ENCODE measurements at places on chromosomes 3 and 15.

DNA sequence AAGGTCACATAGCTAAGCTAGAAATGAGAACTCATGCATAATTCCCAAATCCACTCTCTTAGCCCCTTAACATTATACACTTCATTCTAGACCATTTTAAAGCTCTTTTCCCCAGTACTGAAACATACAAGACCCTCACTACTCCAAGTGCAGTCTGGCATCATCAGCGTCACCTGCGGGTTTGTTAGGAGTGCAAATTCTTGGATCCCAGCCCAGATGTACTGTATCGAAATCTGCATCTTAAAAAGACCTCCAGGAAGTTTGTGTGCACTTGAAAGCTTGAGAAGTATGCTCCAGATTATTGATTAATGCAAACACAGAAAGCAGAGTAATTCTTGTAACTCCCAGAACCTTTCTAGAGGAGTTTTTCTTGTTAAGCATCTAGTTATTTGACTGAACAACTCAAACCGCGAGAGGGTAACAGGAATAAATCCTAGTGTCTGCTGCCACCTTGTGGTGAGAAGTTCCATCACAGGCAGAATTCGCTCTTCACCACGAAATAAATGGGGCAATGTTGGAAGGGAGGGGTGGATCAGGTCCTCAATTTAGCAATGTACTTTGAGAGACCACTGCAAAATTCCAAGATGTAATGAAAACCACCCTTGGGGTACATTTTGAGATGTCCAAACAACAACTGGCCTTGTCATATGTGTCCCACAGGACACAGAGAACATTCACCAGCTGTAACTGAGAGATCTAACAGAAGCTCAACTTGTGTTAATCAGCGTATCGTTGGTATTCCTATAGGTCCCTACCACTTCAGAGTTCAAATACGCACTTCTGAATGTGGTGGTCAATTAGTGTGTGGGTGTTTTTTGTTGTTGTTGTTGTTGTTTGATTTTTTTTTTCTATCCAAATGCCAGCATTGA is 583 bp upstream of the C3orf49 start:
- peak; percentile 54 for DNase-seq

DNA sequence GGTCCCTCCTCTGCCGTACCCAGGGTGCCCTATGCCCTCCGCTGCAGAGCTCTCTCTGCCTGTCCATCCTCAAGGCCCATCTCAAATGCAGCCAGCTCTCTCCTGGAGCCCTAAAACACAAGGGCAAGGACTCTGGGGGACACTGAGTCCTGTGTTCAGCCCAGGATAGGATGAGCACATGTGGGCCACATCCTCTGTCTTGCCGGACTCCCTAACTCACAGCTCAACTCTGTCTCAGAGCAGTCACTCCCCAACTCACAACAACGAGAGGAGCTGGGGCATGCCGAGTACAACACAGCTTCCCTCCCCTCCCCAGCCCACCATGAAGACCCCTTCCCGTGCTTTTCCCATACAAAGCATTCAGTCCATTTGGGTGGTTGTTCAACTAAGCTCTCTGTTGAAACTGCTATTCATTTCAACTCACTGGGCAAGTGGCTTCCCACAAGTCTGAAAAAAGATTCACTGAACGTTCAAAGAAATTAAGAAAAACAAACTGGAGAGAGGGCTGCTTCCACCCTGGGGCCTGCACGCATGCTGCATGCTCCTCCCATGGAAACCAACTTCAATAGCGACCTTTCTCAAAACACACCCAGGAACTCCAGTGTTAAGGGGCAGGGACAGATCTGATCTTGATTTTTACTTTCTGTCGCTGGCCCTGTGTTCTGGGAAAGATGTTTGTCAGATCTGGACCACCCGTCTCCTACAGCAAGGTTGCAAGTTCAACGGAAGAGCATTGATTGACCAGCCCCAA is 124.3 kb upstream of the IGF1R start:
- no peak for DNase-seq

DNA sequence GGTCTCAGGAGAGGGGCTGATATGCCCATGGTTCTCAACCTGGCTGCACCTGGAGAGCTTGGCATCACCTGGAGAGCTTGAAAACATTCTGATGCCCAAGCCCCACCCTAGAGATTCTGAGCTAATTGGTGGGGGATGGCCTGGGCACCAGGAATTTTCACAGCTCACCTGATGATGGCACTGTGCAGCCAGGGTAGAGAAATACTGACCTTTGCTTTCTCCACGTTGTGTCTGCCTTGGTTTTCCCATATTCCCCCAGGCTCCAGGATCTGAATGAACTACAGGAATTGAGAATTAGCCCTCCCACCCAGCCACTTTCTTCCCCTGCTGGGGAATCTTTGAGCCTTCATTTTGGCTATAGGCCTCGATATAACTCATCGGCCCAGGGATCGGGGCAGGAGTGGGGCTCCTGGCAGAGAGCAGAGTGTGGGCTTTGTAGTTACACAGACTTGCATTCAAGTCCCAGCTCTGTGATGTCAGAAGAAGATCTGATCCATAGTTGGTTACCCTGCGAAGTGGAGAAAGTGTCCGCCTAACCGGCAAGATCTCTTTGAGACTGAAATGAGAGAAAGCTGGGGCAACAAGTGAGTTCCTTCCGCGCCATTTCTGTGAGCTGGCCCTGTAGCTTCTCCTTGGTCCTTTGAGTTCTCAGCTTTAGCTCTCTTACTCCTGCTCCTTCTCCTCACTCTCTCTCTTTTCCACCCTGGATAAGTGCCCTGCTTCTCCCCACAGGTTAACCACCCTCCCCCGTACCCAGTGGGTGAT is 33.1 kb upstream of the UBE2Q2 start:
- no peak for DNase-seq

- no peak for DNase-seq
Observed at GRCh38 chr3:127329631-127330285, 41.9 kb upstream of the PRR20G start.

GRCh38 chr15:58329781-58330671 is 101.8 kb upstream of the LIPC start:
- DNase-seq = no peak

- no peak for DNase-seq
Observed at GRCh38 chr3:56822501-56822900, 20.8 kb upstream of the ARHGEF3 start.

DNA sequence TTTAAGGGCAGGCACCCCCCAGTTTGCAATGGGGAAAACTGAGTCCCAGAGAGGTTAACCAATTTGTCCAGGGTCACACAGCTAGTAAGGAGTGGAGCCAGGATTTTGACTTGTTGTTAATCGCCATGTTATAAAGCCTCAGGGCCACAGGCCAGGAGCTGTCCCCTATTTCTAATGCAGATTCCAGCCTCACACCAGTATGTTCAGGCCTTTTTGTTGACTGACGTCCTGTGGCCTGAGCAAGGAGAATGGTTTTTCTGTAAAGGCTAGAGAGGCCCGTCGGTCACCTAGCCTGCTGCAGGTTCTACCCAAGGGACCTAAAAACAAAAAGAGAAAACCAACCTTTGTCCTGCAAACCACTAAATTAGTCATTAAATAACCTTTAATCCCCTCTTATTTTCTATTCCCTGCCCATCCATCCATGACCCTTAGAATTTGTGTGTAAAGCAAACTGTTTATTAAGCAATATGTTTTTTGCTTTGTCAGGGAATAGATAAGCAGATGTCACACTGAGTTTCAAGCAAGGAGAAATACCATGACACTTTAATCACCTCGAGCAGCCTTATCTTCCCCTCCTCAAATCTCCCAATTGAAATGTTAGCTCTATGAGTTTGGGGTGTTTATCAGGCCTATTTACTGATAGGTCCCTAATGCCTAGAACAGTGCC is 14.1 kb downstream of the ACOX2 start:
- DNase-seq = no peak

DNA sequence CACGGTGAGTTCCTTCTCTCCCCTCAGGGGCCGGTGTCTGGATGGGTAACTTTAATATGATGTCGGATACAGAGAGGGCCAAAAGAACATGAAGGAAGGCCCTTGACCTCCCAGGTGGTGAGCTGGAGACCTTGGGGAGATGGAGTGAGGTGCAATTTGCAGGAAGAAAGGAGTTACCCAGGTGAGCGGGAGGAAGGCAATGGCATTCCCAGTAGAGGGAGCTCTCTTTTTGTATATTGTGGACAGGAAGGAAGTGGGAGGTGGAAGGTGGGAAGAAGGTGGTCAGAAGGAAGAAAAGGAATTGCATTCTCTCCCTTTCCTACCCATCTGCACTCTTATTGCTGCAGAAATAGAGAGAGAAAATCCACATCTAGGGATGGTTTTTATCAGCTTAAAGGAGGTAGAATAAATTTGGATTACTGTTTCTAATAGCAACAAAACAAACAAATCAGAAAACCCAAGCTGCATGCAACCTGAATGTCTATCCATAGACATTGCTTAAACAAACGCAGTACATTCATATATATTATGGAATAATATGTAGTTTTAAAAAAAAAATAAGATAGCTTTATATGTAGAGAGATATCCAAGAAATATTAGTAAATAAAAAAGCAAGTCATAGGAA is 169.0 kb upstream of the TSC22D2 start:
- no peak for DNase-seq

DNA sequence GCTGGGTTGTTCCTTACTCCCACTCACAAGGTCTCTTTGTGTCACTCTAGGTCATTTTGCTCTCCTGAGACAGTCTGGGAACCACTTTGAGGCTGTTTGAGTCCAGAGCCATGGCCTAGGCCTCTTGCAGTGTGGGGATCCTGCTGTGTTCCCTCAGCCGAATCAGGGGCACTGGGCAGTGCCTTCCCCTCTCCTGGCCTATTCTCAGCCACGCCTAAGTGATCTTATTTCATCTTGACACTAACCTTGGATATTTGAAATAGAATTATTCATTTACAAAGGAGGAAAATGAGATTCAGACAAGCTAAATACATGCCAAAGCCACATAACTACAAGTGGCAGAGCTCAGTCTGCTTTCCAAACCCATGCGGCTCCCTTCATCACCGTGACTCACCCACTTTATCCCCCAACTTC is 557.2 kb upstream of the TBL1XR1 start:
- DNase-seq = no peak

GRCh38 chr3:176661432-176661964 is 535.8 kb downstream of the TBL1XR1 start:
- DNase-seq = no peak

GRCh38 chr3:25558121-25558520 is 106.6 kb downstream of the TOP2B start:
- DNase-seq = no peak

- DNase-seq = no peak
Observed at GRCh38 chr15:25825207-25825606, 37.9 kb downstream of the ATP10A start.

DNA sequence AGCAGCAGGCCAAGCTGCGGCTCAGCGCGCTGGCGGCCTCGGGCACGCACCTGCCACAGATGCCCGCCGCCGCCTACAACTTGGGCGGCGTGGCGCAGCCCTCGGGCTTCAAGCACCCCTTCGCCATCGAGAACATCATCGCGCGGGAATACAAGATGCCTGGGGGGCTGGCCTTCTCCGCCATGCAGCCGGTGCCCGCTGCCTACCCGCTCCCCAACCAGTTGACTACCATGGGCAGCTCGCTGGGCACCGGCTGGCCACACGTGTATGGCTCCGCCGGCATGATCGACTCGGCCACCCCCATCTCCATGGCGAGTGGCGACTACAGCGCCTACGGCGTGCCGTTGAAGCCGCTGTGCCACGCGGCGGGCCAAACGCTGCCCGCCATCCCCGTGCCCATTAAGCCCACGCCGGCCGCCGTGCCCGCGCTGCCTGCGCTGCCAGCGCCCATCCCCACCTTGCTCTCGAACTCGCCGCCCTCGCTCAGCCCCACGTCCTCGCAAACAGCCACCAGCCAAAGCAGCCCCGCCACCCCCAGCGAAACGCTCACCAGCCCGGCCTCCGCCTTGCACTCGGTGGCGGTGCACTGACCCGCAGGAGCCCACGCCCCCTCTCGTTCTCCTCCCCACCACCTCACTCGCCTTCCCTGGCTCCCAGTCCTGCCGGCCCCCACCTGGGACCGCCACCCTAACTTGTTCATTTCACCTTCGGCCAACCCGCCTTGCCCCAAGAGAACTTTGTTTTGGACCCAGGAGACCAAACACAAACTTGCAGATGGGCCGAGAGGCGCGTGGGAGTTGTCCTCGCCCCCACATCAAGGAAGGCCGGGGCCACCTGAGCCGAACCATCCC is 1.5 kb downstream of the FOXB1 start:
- DNase-seq = no peak

DNA sequence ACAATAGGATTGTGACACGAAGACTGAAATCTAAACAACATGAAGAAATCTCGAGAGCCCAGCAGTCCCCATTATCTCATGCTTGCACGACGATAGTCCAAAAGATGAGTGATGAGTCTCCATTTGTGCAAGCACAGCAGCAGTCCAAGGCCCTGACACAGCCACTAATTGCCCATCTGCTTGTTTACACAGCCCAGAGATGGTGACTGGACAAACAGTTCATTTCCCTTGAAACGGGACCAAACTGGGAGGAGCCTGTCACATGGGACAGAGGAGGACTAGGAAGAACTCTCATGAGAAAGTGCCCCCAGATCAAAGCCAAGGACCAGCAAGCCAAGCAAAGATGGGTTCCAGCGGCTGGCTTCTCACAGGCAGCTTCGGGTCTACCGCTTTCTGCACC is 121.0 kb downstream of the GREM1 start:
- DNase-seq = peak; percentile 91

GRCh38 chr3:48648188-48648850 is 13.1 kb upstream of the SLC26A6 start:
- DNase-seq = no peak

DNA sequence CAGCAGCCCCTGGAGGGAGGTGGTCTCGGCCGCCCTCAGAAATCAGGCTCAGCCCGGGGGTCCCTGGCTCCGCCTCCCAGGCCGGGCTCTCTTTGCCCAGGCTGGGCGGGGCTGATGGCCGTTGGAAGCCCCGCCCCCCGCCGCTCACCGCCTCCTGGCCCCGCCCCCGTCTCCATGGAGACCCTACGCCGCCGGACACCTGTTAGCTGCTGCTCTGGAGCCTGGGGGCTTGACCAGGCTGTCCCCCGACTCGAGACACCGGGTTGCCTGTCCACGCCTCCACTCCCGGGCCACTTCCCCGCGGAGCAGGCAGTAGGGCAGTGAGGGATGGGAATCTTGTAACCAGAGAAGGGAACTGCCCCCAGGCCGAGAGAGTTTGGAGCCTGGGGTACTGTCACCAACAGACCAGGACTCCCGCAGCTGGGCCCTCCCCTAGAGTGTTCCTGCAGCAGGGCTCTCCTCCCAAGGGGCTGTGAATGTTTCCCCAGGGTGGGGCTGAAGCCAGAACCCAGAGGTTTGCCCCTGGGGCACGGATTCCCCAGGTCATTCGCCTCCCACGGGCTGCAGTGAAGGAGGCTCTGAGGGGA is 27.8 kb upstream of the RPL32 start:
- DNase-seq = no peak

DNA sequence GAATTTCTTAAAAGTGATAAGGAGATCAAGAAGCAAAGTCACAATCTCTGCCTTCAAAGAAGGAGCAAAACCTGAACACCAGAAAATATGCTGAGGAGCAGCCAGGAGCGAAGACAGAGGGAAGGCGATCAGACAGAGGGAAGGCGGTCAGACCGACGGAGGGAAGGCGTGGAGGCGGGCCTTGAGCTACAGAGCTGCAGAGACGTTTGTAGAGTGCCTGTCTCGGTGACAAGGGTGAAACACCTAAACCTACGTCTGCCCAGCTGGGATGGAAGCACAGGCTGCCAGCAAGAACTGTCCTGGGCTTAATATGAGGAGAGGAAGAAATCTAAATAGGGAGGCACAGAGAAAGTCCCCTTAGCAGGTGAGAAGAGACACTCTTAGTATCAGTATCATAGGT is 476.0 kb downstream of the OCA2 start:
- DNase-seq = no peak

GRCh38 chr3:14773691-14774128 is 45.1 kb upstream of the FGD5 start:
- DNase-seq = peak; percentile 31

All from SJSA1 (cell line).